ENCODE measurements at places on chromosomes 13 and 19. TPM values are rescaled to one million over a fixed set of nuclear protein-coding genes. Genes with fewer than 3 reads are reported as not detected.

DNA sequence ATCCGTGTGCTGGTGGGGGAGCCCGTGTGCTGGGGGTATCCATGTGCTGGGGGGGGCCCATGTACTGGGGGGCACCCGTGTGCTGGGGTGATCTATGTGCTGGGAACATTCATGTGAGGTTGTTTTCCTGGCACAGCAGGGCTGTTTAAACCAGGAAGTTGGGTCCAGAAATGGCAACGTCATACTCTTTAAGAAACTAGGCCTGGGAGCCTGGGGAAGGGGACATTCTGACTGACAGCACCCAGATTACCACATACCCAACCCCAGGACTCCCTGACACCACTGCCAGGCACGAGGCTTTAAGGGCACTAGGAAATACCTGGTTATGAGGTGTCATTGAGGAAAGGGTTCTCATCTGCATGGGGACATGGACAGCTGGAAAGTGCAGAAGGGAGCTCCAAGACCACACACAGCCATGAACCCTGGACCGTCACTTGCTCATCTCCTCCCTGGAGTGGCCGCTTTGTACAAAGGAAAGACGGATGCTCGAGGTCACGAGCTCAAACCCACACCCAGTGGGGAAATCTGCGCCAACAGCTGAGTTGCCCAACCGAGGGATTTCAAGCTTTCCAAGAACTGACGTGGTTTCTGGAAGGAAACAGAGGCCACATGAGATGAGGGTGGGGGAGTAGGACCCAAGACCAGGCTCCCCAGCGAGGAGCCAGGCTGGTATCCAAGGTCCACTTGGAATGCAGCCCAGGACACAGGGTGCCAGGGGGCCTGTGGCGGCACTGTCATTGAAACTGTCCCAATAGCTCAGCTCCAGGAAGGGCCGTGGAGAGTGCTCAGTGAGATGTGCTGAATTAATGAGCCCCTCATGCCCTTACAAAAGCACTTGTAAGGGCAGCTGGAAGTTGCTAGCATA is 40.9 kb downstream of the RAB20 start:
- peaks cover 41% of the 10 kb centered on the region for H3K4me1 ChIP-seq
- H3K27me3 ChIP-seq = no peaks in the 10 kb centered on the region
- H3K36me3 ChIP-seq = peaks cover 26% of the 10 kb centered on the region
- no peak overlapping the region for H3K4me3 ChIP-seq

GRCh38 chr13:47841151-47841550 is 159.9 kb downstream of the SUCLA2 start:
- H3K27me3 ChIP-seq = no peaks in the 10 kb centered on the region
- H3K4me1 ChIP-seq = no peaks in the 10 kb centered on the region
- DNase-seq = no peak
- no peak overlapping the region for H3K4me3 ChIP-seq

- no peaks in the 10 kb centered on the region for H3K27me3 ChIP-seq
- no peak overlapping the region for H3K27ac ChIP-seq
- no peak for DNase-seq
- peaks cover 15% of the 10 kb centered on the region for H3K4me1 ChIP-seq
These were observed 42.5 kb downstream of the IRS2 start for GRCh38 chr13:109743706-109744453.

GRCh38 chr13:109919715-109920375 is 133.5 kb upstream of the IRS2 start:
- no peak overlapping the region for H3K4me3 ChIP-seq
- no peaks in the 10 kb centered on the region for H3K4me1 ChIP-seq
- DNase-seq = no peak

DNA sequence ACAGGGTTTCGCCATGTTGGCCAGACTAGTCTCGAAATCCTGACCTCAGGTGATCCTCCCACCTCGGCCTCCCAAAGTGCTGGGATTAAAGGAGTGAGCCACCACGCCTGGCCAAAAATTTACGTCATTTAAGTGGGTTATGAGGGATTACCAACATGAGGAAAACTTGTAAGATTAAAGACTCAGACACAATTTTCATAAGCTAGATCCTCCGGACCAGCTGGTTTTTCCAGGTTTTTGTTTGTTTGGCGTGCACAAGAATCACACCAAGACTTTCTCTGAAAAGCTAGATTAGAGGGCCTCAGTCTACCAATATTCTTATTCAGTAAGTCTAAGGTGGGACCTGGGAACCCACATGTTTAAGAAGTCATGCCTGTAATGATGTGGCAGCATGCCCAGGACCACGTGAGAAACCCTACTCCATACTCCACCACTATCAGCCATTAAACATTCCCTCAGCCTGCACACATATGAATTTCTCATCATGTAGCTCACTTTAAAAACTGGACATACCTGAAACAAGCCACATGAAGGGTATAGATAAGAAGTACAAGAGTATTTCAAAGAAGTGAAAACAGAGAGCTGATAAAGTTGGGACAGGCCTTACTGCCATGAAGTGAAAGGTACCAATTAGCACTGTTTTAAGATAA is 25.7 kb downstream of the DIAPH3 start:
- H3K27ac ChIP-seq = no peak overlapping the region
- H3K4me1 ChIP-seq = no peaks in the 10 kb centered on the region
- no peak for DNase-seq
- H3K36me3 ChIP-seq = no peaks in the 10 kb centered on the region
- H3K27me3 ChIP-seq = no peaks in the 10 kb centered on the region

SIGLEC5 gene
- total RNA-seq = 2.1 TPM

- H3K4me3 ChIP-seq = no peak overlapping the region
- no peak for DNase-seq
- peak overlapping the region; percentile 52 for H3K27ac ChIP-seq
- H3K36me3 ChIP-seq = no peaks in the 10 kb centered on the region
These were observed 5.3 kb downstream of the CARM1 start for GRCh38 chr19:10876459-10877240.

- H3K36me3 ChIP-seq = peaks cover 23% of the 10 kb centered on the region
- H3K4me3 ChIP-seq = no peak overlapping the region
- H3K4me1 ChIP-seq = peaks cover 11% of the 10 kb centered on the region
- H3K27ac ChIP-seq = no peak overlapping the region
- no peak for DNase-seq
- H3K27me3 ChIP-seq = no peaks in the 10 kb centered on the region
These were observed 1.8 kb upstream of the ZNF557 start for GRCh38 chr19:7067716-7068115.

All from upper lobe of left lung (tissue), 6 donors.